ENCODE measurements at places on chromosomes 12 and 14. TPM values are rescaled to one million over a fixed set of nuclear protein-coding genes. Genes with fewer than 3 reads are reported as not detected.

The NANOG gene
- not detected for total RNA-seq

The P2RX2 gene
- total RNA-seq: not detected

The TAPBPL gene
- total RNA-seq: 7.8 TPM

The TTC6 gene
- total RNA-seq: not detected

The HVCN1 gene
- 2.3 TPM for total RNA-seq

The CYP46A1 gene
- total RNA-seq: 0.19 TPM

The KIF26A gene
- 0.06 TPM for total RNA-seq

The GPR68 gene
- 0.75 TPM for total RNA-seq

The SLC2A14 gene
- total RNA-seq: 0.31 TPM

Measured in aortic smooth muscle cell (primary cell).